ENCODE measurements at places on chromosomes 16 and 17. TPM values are rescaled to one million over a fixed set of nuclear protein-coding genes. Genes with fewer than 3 reads are reported as not detected.
A peak's percentile ranks its signal among the peaks of the same experiment; 100 is the strongest.

GRCh38 chr17:81566461-81567126, 14.4 kb upstream of the FAAP100 start:
- H3K4me3 ChIP-seq, result no peak overlapping the region
- H3K36me3 ChIP-seq, result peaks cover 9% of the 10 kb centered on the region
- no peak overlapping the region for H3K27ac ChIP-seq
- no peaks in the 10 kb centered on the region for H3K27me3 ChIP-seq

DNA sequence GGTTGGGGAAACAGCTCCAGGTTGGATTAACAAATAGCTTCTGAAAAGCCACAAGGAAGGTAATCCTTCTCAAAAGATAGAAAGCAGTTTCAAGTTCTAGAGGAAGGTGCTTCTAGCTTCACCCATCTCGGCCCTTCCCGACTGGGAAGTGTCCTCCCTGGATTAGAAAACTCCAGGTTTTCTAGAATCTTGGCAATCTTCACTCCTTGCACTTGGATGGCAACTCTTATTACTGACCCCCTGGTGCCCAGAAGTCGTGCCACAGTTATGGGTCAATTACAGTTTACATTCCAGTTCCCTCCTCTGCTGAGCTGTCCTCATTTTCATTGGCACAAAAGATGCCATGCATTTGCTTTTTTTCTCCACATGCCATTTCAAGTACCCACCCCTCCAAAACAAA, 65.6 kb downstream of the SMG6 start:
- peaks cover 25% of the 10 kb centered on the region for H3K4me1 ChIP-seq
- H3K36me3 ChIP-seq, result peaks cover 7% of the 10 kb centered on the region
- no peaks in the 10 kb centered on the region for H3K27me3 ChIP-seq
- no peak for DNase-seq

- no peaks in the 10 kb centered on the region for H3K4me1 ChIP-seq
- H3K36me3 ChIP-seq, result no peaks in the 10 kb centered on the region
- H3K4me3 ChIP-seq, result no peak overlapping the region
Measured at GRCh38 chr17:13476720-13477119, 125.0 kb downstream of the HS3ST3A1 start.

DNA sequence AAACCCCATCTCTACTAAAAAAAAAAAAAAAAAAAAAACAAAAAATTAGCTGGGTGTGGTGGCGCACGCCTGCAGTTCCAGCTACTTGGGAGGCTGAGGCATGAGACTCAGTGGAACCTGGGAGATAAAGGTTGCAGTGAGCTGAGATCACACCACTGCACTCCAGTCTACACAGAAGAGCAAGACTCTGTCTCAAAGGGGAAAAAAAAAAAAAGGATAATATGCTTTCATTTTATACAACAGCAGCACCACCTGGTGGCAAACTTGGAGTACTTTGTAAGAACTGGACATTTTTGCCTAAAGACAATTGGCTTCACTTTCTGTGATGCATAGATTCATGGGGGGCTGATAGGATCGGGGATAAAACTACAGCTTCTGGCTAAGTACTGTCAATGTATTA, 8.5 kb downstream of the CHTF8 start:
- no peaks in the 10 kb centered on the region for H3K4me1 ChIP-seq
- peak; percentile 77 for DNase-seq
- H3K27me3 ChIP-seq, result no peaks in the 10 kb centered on the region
- no peak overlapping the region for H3K4me3 ChIP-seq

- H3K27me3 ChIP-seq, result no peaks in the 10 kb centered on the region
- no peak overlapping the region for H3K27ac ChIP-seq
- no peaks in the 10 kb centered on the region for H3K36me3 ChIP-seq
- DNase-seq, result no peak
- H3K4me3 ChIP-seq, result no peak overlapping the region
Measured at GRCh38 chr16:21710938-21711337, 47.2 kb downstream of the OTOA start.

DNA sequence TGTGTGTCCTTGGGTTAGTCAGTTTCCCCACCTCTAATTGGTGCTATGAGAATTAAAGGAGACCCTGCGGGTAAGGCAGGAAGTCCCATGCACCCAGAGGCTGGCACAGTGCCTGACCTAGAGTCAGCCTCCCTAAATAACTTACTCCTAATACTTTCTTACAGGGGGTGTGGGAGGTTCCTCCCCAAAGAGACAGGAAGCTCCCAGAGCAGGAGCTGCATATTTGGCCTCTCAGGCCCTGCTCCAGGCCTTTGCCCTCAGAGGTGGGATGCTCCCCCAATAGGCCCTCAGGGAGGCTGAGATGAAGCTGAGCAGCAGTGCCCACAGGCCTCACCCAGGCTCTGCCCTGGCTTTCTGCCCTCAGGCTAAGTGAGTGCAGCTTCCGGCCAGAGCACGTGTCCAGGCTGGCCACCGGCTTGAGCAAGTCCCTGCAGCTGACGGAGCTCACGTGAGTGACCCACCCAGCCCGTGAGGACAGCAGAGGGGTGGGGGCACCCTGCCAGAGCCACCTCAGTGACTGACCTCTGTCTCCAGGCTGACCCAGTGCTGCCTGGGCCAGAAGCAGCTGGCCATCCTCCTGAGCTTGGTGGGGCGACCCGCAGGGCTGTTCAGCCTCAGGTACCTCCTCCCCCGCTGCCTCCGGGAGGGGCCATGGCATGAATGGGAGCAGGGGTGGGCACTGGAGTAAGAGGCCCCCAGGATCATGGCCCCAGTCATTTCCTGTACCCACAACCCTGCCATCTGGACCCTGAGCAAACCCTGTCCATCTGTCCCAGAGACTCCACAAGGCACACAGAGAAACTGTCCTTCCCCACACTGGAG, 31.1 kb upstream of the CPNE2 start:
- H3K27ac ChIP-seq, result no peak overlapping the region
- no peak for DNase-seq
- peaks cover under 1% of the 10 kb centered on the region for H3K4me1 ChIP-seq
- no peaks in the 10 kb centered on the region for H3K27me3 ChIP-seq
- no peak overlapping the region for H3K4me3 ChIP-seq

GRCh38 chr17:9479964-9480363, 95.7 kb downstream of the STX8 start:
- no peak for DNase-seq
- no peaks in the 10 kb centered on the region for H3K36me3 ChIP-seq
- no peaks in the 10 kb centered on the region for H3K4me1 ChIP-seq
- no peaks in the 10 kb centered on the region for H3K27me3 ChIP-seq

GRCh38 chr16:66081775-66082366, 284.6 kb upstream of the CDH5 start:
- no peaks in the 10 kb centered on the region for H3K27me3 ChIP-seq
- no peak overlapping the region for H3K27ac ChIP-seq
- DNase-seq, result no peak
- H3K4me3 ChIP-seq, result no peak overlapping the region

- no peaks in the 10 kb centered on the region for H3K4me1 ChIP-seq
- DNase-seq, result no peak
- no peaks in the 10 kb centered on the region for H3K36me3 ChIP-seq
- H3K27me3 ChIP-seq, result no peaks in the 10 kb centered on the region
- H3K4me3 ChIP-seq, result no peak within 1 kb of the TSS
- H3K27ac ChIP-seq, result no peak within 1 kb of the TSS
Measured at GRCh38 chr17:41140360-41141131, at the start of gene KRTAP4-6. KRTAP4-6 (minus strand) TSS chr17:41140544; CDS start chr17:41140487, 57 bp downstream.

DNA sequence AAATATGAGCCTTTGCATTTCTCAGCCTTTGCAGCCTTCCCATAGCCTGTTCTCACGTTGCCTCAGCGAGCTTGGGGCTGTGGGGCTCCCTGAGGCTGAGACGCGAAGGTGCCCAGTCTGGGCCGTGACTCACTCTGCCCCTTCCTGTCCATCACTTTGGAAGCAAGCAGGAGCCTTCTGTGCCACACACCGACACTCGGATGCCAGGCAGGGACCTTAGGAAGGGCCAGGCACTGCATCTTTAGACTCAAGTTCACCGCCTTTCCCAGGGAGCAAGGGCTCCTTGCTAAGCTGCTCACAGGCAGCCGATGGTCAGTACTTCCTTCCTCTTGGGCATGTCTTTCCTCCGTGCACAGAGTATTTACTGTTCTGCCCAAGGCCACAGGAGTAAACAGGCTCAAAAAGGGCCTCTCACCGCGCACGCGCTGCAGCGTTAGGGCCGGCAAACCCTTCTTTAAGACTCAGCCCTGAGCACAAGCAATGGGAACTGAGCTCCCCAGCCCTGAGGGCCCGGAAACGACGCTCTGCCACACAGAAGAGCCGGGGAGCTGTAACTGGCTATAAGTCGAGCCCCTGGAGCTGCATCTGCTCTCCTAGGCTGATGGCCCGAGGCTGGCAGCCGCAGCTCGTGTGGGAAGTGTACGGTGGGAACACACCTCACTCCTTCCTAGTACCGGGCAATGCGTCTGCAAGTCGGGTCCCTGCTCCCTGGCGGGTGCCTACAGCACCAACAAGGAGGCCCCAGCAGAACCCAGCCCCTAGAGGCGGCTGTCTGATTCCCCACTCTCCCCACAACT, 7.2 kb downstream of the TIMM22 start:
- H3K36me3 ChIP-seq, result peaks cover 7% of the 10 kb centered on the region
- no peak for DNase-seq
- no peaks in the 10 kb centered on the region for H3K4me1 ChIP-seq
- H3K27me3 ChIP-seq, result no peaks in the 10 kb centered on the region

Gene TEX19
- not detected for polyA plus RNA-seq

Gene TMEM114
- polyA plus RNA-seq, result not detected

Gene TMC8
- 445 TPM for polyA plus RNA-seq

Gene COL1A1
- polyA plus RNA-seq, result 8.4 TPM

Gene CD300H
- 0.58 TPM for polyA plus RNA-seq

Gene FAM117A
- 105 TPM for polyA plus RNA-seq

Gene BIRC5
- polyA plus RNA-seq, result 0.33 TPM
